ENCODE measurements at places on chromosomes 12 and 14.
A peak's percentile ranks its signal among the peaks of the same experiment; 100 is the strongest.

DNA sequence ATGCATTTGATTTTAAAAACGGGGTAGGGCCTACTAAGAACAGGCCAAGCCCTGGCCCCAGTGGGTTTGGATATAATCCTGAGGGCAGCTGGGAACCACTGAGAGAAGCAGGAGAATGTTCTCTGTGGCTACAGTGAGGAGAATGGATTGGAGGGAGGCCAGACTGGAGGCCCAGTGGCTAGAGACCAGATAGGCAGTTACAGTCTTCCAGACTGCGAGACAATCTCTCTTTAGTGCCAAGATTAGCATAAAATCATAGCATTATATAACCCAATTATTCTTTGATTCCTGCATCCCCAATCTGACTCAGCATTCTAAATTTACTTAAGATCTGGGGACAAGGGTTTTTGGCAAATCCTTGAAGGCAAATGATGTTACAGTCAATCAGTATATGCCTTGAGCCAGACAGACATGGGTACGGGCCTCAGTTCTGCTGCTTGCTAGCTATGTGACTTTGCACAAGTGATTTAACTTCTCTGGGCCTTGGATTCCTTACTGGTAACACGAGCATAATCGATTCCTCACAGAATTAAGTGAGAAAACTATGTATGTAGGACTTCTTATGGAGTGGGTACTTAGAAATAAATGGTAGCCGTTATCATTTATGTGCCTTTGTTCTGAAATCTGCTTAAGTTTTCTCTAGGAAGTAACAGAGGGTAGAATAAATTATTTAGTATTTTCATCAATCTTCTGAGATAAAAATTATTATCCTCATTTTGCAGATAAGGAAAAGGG lies 18.3 kb downstream of the NINJ2 start:
- DNase-seq, result no peak

DNA sequence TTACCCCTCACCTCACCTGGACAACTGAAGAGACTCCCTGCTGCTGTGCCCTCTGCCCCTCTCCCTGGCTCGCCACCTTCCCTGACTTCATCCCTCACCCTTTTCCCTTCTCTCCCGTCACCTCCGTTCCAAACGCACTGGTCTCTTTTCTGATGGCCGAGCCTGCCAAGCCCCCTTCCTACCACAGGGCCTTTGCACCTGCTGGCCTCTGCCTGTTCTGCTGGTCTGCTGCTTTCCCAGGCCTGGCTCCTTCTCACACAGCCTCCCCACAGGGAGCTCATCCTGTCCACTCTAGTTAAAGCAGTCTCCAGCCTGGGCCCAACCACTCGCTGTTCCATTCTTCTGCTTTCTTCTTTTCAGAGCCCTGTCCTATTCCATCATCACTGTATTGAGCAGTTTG lies 34.6 kb downstream of the RBM19 start:
- DNase-seq, result no peak

GRCh38 chr12:16421806-16422205 lies 74.4 kb downstream of the MGST1 start:
- no peak for DNase-seq

DNA sequence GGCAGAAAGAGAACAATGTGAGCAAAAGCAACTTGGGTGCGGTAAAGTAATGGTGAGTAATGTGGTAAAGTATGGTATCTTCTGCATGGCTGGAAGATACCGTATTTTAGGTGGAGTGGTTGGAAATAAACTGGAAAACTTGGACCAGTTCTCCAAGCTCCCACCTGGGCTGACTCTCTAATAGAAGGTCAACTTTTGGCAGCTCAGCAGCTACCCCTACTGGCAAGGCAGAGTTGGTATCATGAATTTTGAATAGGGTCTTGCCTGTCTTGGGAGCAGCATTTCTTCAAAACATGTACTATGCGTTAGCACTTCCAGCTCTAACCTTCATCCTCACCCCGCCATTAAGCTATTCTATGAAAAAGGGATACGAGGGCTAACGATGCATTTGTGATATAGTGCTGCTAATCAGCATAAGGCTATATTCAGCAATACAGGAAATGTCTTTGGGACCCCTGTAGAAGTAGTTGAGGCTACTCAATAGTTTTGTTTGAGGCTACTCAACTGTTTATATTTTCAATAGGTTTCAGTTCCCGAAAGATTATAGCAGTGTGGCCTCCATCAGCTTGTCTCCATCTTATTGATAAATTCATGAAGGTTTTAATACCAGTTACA lies 276.3 kb upstream of the FAR2 start:
- no peak for DNase-seq

GRCh38 chr12:116878567-116879508 lies 2.4 kb downstream of the HRK start:
- no peak for DNase-seq

DNA sequence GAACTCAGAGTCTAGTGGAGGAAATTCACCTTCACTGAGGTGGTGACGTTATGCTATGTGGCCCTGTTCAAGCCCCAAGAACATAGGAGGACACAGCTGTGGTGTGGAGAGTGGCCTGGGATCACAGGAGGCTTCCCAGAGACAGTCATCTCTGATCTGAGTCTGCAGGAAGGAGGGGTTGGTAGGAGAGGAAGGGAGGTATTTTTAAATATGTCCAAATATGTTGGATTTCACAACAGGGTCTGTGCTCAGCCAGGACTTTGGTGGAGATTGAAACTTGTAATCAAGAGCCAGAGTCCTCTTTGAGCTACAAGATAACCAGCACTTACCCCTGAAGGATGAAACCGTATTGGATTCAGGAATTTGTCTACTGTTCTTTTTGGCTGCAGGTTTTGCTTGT lies 26.4 kb upstream of the MED13L start:
- DNase-seq, result no peak

DNA sequence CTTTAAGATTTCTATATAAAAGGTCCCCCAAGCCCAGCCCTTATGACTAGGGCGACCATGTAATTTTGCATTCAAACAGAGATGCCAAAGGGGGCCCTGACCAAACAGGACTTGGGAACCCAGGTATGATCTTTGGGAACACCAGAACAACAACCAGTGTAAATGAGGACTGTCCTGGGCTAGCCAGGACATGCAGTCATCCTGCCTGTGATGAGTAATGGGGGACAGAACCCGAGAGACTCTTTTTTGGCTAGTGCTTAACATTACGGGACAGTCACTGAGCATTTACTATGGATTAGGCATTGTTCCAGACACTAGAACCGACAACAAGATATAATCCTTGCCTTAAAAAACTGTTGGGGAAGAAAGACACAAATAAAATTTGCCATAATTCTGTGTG lies 337.3 kb downstream of the CACNA1C start:
- no peak for DNase-seq

DNA sequence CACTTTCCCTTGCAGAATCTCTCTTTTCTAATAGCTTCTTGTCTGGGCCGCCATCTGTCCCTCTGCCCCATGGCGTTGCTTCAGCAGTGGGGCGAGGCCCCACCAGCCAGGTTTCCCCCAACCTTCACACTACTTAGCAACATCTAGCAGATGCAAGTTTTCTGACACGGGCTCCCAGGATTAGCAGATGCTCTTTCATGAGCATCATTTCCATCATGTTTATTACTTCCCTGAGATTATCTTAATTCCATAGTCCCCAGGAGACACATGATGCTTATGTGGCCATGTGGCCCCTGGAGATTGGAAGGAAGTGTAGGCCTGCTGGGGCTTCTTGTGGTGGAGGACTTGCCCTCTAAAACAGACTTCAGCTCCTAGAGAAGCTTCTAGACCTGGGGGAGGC lies 102.0 kb upstream of the MYL2 start:
- DNase-seq, result no peak

DNA sequence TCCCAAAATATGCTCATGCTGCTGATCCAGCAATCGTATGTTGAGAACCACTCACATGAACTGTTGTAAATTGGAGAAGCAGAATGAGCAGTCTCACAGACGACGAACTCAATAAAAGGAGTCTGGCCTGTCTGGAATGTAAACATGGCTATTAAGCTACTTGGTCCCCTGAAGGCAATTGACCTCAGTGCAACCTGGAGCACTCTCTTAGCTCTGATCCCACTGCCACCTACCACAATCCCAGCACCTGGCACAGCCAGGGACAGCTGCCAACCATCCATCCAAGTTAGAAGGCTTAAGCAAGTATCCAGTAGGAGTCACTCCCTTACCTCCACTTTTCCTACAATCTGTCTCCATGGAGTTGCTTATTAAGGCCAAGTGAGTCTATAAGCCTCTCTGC lies 406.9 kb upstream of the CLEC14A start:
- no peak for DNase-seq

GRCh38 chr12:43290836-43291235 lies 261.2 kb downstream of the ADAMTS20 start:
- DNase-seq, result no peak

DNA sequence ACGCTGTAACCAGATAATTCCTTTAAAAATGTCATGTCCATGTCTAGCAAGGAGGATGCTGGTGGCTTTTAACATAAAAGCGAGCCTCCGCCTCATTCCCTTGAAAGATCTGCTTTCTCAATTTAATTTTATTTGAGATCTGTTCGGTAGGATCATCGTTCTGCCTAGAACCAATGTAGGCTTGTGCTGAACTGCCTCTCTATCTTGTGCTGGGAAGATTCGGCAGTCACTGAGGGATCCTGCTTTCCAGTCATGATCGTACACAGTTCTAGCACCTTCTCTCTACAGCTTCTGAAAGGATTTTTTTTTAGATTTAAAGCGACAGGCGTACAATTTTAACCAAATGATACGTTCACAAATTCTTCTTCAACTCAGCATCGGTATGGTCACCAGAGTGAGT lies 54.3 kb downstream of the PEBP1 start:
- no peak for DNase-seq

DNA sequence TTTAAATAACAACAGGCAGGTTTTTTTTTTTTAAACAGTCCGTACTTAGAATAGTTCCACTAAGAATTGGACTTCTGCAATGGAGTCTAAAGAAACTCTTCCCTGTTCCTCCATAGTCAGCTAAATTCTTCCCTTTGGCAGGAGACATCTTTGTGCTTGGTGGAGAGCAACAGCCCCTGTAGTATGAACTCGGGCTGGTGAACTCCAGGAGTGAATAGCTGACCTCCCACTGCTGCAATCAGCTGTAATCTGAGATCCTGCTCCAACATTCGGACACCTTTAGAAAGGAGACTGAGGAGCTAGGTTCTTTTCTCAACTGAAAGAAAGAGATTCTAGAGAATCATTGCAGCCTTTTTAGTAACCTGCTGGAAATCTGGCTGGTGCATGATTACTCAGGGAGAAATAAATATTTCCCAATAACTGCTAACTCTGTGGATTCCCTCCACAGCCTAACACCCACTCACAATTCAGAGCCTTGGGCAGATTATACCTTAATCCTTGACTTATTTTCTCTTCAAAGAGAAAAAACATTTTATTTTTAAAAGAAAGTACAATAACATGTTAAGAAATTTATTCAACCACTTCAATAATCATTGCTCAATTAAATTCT lies 25.6 kb upstream of the DBX2 start:
- DNase-seq, result no peak

DNA sequence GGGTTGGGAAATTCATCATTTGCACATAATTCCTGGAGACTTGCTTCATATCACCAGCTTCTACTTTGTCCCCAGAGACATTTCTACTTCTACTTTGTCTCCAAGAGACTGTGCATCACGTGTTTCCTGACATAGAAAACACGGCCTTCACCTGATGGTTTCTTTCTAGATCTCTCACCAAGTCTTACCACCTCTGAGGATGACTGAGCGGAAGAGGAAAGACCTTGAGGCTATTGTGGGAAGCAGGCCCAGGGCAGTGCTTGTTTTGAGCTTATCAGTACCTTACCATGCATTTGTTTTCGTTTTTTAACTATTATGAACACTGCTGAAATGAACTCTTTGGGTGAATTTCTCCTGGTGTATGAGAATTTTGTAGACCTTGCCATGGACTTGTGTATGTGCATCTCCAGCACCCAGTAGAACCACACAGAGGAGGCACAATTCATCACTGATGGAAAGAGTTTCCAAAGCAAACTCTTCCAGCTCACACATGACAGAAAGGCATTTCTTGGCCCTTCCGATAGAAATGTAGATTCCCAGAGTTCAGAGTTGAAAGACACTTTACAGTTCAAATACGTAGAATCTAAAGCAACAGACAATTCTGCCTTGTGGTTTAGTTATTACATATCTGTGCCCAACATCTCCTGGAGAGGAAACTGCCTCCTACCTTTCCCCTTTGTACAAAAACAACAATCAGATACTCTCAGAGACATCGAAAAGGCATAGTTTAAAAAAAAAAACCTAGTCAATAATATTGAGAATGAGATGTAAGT lies 434.7 kb downstream of the FUT8 start:
- DNase-seq, result peak; percentile 92

GRCh38 chr14:69242311-69243224 lies 17.4 kb upstream of the GALNT16 start:
- no peak for DNase-seq
